Inflammatory macrophage treated with lipopolysaccharide for 1 hour (primary cell): ENCODE measurements at places on chromosomes 12 and 14.

DNA sequence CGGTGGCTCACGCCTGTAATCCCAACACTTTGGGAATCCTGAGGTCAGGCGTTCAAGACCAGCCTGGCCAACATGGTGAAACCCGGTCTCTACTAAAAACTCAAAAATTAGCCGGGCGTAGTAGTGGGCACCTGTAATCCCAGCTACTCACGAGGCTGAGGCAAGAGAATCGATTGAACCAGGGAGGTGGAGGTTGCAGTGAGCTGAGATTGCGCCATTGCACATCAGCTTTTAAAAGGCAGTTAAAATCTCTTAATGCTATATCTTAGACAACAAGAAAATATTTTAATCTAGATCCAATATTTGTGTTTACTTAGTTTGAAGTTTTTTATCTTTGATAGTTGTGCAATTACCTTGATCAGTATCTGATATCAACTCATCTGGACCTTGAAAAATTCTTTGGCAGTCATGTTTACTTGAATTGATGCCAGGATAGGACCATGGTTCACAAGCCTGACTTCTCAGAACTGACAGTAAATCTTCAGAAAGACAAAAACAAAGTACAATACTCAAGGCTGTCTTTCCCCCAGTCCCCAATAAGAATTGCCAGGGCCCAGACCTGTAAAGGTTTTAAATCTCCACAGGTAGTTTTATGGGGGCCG, 135.0 kb upstream of the AEBP2 start:
- DNase-seq: no peak

- DNase-seq: no peak
Observed at GRCh38 chr14:101276309-101277091, 284.8 kb upstream of the DIO3 start.

DNA sequence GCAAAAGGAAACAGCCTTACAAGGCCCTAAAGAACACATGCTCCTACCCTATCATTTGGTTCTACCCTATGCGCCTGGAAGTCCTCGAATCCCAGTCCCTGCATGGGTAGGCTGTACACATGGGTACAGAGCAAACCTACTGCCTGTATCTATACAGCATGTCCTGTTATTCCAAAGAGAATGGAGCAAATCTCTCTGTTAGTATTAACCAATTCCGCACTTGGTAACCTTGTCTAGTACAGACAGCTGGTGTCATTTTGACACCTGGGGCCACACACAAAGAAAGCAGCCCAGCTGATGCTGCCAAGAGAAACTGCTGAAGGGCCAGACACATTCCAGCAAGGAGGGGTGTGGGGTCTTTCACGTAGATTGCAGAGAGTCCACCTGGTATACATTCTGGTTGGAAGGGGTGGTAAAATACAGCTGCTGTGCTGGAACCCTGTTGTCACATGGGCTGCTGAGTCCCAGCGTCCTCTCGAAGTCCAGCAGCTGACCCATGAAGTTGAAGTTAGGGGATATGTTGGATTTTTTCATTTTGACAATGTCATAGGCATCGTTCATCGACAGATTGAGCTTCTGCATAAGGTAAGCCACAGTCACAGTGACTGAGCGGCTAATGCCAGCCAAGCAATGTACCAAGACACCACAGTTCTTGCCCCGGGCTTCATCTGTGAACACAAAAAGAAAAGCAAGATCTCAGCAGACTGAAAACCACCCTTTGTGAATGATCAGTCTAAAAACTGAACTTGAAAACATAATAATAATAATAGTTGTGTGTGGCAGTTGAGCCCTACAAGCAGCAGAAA, 3.2 kb downstream of the DUSP6 start:
- DNase-seq: no peak

DNA sequence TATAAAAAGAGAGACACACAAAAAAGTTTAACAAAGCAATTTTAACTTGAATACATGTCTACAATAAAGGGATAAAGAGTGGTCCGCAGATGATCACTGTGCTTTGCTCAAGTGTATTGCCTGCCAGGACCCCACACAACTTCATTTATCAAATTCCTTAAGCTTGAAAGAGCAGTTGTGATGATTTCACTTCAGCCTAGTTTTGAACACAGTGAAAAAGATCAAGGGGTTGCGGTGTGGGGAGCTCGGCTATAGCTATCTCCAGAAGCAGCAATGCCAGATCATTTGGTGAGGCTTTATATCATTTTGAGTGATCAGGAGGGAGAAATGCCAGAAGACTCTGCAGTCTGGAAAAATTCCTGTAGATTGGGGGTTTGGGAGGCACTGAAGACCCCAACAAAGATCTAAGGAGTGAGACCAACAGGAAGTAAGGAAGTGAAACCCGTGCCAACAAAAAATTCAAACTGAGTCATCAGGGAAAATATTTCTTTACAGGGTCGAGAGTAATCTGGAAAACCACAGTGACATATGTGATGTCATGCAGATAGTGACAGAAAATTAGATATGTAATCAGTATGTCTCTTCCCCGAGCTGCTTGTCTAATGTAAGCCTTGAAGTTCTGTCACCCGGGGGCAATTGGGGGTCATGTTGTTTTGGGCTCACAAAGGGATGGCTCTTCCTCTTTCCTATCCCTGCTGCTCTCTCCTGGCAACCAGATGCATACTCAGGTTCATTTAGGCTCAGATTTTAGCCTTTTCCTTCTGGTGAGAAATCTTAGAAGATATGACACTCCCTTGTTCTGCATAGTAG, 221.8 kb downstream of the MSRB3 start:
- no peak for DNase-seq

- no peak for DNase-seq
Observed at GRCh38 chr12:119229837-119230236, 51.1 kb downstream of the HSPB8 start.

- no peak for DNase-seq
Observed at GRCh38 chr12:18207266-18207665, 54.1 kb upstream of the PIK3C2G start.

DNA sequence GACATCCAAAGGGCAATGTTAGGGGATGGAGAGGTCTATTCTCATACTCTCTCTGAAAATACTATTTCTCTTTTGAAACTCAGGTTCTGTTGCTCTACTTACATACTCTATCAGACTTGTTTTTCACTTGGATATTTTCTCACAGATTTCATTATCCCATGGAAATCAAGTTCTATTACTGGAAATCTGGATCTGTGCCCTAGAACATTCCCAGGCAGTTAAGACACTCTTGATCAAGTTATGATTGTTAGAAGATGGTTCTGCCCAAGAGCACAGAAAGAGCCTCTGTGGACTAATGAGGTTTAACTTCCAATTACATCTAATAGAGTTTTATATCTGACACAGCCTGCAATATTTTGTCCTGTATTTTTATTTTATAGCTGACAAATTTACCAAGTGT, 591.0 kb upstream of the ATP2B1 start:
- no peak for DNase-seq

- DNase-seq: no peak
Observed at GRCh38 chr14:29743531-29743930, 184.1 kb downstream of the PRKD1 start.

DNA sequence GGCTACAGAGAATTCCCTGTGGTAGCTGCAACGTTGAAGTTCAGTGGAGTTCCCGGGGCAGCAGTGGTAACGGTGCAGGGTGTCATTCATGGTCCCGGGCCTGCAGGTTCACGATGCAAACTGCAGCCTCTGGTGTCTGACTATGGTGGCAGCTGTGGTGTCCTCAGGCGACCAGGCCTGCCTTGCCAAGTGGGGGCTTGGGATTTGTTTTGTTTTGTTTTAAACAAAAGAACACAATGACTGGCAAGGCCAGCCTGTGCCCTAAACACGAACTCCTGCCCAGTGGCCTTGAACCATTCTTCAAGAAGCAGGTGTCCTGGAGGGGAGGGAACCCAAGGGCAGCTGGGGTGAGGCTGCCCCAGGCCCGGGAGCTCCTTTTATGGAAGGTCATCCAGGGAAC, 48.5 kb downstream of the LRRC74A start:
- DNase-seq: no peak

- DNase-seq: no peak
Observed at GRCh38 chr12:57380300-57380699, 50.5 kb downstream of the R3HDM2 start.

DNA sequence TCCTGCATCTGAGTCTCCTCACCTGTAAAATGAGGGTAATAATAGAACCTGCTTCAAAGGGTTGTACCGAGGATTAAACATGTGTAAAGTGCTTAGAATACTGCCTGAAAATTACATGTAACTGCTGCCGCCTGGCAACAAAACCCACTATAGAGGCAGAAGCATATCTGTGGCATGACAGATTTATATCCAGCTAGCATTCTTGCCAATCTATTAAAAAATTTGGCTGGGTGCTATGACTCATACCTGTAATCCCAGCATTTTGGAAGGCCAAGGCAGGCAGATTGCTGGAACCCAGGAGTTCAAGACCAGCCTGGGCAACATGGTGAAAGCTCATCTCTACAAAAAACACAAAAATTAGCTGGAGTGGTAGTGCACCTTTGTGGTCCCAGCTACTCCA, 16.4 kb upstream of the KSR2 start:
- no peak for DNase-seq

DNA sequence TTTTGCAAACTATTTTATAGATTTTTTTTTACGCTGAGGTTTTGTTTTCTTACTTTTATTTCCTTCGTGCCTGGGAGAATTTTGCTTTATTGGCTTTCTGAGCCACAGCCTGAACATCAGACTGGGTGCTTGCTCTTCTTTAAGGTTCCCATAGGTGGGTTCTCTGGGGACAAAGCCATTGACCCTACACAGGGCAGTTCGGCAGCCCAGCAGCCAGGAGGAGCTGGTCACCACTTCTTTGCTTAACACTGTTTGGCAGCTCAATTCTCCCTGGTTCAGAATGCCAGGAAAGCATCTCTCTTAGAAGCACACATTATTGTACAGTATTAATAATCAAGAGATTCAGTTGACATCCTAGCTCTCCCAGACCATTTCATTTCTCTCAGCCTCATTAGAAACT, 140.8 kb upstream of the NEDD1 start:
- DNase-seq: no peak

DNA sequence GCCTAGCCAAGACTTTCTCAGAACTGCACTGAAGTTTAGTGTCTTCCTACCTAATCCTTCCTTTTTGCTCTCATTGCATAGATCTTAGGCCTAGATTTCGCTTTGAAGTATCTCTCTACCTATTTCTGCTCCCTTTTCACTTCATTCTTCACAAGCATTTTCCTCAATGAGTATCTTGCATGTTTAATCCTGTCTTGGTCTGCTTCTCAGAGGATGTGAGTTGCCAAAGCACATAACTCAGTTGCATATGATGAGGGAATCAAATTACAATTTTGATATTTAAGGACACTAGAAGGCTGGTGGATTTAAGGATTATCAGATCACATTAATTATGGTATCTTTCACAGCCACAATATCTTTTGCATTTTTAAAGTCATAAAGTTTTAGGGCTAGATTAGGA, 195.5 kb upstream of the DAAM1 start:
- DNase-seq: no peak

DNA sequence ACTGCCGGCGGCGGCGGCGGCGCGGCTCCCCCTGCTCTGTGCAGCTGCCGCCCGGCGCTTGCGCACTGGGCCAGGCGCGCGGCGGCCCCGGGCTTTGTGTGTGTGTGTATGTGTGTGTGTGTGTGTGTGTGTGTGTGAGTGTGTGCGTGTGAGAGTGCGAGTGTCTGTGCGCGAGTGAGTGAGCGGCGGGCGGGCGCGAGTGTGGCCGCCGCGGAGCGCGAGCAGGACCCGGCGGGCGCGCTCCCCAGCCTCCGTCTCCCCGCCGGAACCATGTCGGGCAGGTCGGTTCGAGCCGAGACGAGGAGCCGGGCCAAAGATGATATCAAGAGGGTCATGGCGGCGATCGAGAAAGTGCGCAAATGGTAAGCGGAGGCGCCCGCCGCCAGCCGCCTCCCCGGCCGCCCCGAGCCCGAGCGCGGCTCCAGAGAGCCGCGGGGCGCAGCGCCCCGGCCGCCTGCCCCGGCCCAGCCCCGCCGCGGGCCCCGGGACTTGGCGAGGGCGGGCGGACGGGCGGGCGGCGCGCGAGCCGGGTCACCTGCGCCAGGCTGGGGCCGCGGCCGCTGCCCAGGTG, at the start of gene BCL7A:
Gene BCL7A (plus strand): TSS at position 63 of the 571 bp plus-strand sequence. CDS start 208 bp downstream, at position 271.
- DNase-seq: peak; percentile 31

DNA sequence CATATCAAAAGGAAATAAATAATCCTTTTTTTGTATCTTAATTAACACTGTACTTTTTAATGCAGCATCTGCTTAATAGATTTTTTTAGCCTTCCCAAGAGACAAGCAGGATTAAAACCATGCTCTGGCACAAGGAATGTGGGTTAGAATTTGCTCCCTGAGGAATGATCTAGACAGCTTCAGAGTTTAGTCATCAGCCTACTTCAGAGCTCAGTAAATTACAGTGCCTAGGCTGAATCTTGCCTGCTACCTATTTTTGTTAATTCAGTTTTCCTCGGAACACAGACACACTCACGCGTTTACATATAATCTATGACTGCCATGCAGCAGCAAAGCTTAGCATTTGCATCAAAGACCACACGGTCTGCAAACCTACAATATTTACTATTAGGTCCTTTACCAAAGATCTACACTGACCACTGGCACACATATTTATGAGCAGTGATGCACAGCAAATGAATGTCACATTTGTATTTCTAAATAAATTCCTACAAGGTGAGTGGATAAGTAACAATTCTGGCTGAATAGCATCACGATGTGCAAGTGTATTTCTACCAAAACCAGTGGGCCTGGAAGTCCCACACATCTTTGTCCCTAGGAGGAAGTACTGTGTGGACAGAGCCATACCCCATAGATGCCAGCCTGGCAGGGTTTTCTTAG, 309.8 kb upstream of the TMEM132C start:
- no peak for DNase-seq

GRCh38 chr12:47078733-47079467, 521 bp upstream of the PCED1B start:
- DNase-seq: no peak

- DNase-seq: no peak
Observed at GRCh38 chr12:105756961-105757360, 381.8 kb downstream of the NUAK1 start.

DNA sequence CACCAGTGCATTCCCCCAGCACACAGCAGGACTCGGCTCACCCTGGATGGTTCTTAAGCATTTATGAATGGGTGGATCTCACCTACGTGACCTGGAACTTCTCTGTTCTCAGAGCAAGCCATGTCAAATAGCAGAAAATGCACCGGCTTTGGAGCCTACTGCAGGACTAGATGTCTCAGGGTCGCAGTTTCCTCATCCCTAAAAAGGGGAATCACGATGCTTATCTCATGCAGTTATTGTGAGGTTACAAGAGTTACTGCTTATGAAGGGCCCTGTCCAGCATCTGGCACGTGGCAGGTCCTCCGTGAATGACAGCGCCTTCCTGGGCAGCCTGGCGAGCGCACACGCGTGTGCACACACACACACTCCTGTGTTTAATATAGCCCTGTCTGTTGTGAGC, 128.5 kb downstream of the ETV6 start:
- DNase-seq: no peak

- no peak for DNase-seq
Observed at GRCh38 chr12:34398366-34398705, 376.0 kb downstream of the ALG10 start.
